ENCODE measurements at places on chromosomes 11 and 22.
A peak's percentile ranks its signal among the peaks of the same experiment; 100 is the strongest.

DNA sequence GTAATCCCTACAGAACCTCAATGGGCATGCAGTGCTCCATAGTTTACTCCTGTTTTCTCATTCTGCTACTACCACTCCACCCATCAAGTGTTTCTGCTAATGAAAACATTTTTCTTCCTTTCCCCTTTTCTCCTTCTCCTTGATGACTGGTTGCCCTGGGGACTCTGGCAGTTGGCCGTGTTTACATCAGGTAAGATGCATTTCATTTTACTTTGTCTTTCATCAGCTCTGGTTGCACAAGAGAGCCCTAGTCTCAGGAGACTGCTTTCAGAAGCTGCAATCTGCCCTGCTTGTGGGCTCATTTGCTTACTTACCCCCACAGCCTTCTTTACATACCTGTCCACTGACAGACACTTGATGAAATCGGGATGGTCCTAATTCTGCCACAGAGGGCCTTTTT, 19.6 kb upstream of the LIMK2 start:
- DNase-seq = no peak

DNA sequence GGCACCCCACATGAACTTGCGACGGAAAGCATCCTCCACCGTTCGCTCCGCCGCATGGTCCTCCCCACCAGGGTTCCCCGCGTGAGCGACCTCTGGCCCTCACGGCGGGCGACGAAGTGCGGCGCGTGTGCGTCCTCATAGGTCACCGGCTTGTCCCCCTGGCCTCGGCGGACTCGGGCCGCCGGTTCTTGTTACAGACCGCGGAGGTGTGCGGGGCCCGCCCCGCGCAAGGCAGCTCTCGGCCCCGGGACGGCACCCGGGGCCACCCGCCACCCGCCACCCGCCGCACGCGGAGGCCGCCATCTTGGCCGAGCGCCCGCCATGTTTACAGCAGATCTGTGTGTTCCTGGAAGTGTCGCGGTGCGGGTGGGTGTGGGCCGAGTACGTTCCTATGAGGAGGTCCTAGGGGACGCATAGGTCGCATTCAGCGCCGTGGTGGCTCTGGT, 3.5 kb upstream of the IFITM2 start:
- no peak for DNase-seq

GRCh38 chr11:108495326-108495725, 2.9 kb downstream of the POGLUT3 start:
- DNase-seq = no peak

DNA sequence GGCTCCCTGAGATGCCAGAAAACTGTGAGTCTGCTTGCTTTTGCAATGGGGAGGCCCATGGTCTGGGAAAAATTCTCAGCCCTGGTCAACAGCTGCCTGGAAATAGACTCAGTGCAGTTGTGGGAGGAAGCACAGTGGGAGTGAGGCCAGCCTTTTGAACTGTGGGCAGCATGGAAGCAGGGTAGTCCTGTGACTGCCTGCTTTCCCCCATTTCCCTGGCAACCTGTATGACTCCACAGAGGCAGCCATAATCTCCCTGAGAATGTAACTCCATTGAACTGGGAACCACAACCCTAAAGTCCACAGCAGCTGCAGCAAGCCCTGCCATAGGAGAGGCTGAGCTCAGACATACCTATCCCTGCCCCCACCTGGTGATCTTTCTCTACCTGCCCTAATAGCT, 494.6 kb upstream of the FAT3 start:
- DNase-seq = no peak

GRCh38 chr22:20107471-20107901, 8.4 kb upstream of the RANBP1 start:
- no peak for DNase-seq

- no peak for DNase-seq
Measured at GRCh38 chr22:21594865-21595452, 27.4 kb downstream of the UBE2L3 start.

GRCh38 chr11:94658386-94658785, 91.2 kb downstream of the PIWIL4 start:
- DNase-seq = no peak

GRCh38 chr11:68295940-68296339, 16.5 kb upstream of the LRP5 start:
- DNase-seq = no peak

DNA sequence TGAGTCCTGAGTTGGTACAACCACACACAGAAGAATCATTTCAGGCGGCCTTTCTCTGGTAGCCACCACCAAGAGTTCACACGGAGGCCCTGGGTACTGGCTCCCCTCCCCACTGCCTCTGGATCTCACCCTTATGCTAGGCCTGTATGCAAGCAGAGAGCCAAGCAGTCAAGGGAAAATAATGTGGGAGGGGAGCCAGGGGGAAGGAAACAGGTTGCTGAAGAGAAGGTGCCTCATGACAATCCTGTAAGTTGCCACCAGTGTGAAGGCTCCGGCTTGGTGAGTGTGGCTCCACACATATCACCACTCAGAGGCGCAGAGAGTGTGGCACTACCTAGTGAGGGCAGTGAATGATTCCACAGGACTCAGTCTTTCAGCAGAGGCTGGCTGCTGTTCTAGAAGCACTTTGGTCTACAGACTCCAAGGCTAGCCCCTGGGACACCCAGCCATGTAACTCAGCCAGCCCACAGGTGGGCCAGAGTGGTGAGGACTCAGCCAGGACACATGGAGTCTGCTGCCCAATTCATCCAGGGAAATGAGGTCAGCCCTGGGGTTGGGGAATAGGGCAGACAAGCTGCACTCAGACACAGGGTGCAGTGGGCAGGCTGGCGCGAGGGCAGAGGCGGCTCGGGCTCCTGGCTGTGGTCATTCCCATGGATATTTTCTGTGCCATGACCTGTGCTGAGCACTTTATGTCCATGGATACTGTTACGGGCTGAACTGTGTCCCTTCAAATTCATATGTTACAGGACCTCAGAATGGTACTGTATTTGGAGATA, 49.0 kb upstream of the SERPIND1 start:
- no peak for DNase-seq

DNA sequence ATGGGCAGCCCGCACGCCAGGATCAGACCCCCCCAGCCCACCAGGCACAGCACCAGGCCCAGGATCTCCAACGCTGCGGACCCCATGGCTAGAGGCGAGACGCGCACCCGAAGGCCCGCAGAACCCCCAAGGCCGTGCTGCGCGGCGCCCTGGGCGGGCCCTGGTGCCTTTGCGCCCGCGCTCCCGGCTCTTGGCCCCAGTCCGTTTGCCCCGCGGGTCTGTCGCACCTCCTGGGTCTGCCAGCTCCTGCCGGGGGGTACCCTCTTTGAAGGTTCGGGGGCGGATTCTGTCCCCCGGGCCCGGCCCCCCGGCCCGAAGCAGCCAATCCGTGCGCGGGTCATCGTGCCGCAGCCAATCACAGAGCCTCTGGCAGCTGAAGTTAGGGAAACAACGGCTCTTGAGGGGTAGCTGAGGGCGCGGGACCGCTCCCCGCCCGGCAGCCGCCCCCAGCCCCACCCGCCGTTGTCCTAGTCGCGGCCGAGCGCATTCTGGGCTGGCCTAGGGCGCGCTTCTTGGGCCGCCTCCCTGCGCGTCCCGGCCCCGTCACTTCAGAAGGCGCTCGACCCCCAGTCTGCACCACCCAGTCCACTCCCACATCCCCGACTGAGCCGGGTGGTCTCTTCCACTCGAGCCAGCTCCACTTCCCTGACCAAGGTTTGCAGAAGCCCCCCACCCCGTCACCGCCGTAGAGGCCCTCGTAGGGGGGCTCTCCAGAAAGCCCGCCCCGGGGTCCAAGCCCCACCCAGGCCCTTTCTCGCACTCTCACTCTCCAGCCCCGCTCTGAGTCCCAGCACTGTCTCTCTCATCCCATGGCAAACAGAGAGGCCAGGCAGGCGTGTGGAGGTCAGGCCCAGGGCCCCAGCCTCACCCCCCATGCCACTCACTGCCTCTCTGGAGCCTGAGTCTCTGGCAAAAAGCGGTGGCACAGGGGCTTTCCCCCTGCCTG, at the start of gene CLDN5:
Gene CLDN5 (minus strand): TSS at position 241 of the 946 bp plus-strand sequence. CDS start 155 bp downstream, at position 86.
- DNase-seq = no peak

GRCh38 chr11:74141241-74141695, 29.5 kb downstream of the C2CD3 start:
- no peak for DNase-seq

GRCh38 chr11:1827095-1827813, 7.5 kb upstream of the SYT8 start:
- DNase-seq = peak; percentile 89
